HCT116 (cell line): ENCODE measurements at places on chromosomes 12 and 14. TPM values are rescaled to one million over a fixed set of nuclear protein-coding genes. Genes with fewer than 3 reads are reported as not detected.

CSRP2 gene
- 36.1 TPM for total RNA-seq

CLEC4D gene
- total RNA-seq, result not detected

TAS2R46 gene
- 0.42 TPM for total RNA-seq

- no peak overlapping the region for H3K27ac ChIP-seq
- no peaks in the 10 kb centered on the region for H3K27me3 ChIP-seq
- no peak for DNase-seq
- no peak overlapping the region for H3K4me3 ChIP-seq
Measured at GRCh38 chr12:79001404-79001803, 136.8 kb downstream of the SYT1 start.

DNA sequence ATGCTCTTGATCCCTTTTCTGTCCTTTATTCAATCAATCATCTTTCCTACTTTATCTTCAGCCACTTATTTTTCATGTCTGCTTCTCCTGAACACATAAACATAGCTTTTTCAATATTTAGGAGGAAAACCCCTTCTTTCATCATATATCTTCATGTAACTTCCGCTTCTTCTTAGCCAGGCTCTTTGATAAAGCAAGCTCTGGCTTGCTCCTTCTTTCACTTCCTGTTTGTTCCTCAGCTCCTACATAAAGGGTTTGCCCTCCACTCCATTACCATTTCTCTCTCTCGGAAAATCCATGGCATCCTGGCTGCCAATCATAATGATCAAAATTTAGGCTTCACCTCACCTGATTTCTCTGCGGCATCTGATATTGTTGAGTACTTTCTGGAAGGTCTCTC, 33.7 kb upstream of the HELB start:
- H3K36me3 ChIP-seq, result no peaks in the 10 kb centered on the region
- no peaks in the 10 kb centered on the region for H3K27me3 ChIP-seq
- DNase-seq, result no peak
- no peaks in the 10 kb centered on the region for H3K4me1 ChIP-seq
- no peak overlapping the region for H3K27ac ChIP-seq
- no peak overlapping the region for H3K4me3 ChIP-seq

DNA sequence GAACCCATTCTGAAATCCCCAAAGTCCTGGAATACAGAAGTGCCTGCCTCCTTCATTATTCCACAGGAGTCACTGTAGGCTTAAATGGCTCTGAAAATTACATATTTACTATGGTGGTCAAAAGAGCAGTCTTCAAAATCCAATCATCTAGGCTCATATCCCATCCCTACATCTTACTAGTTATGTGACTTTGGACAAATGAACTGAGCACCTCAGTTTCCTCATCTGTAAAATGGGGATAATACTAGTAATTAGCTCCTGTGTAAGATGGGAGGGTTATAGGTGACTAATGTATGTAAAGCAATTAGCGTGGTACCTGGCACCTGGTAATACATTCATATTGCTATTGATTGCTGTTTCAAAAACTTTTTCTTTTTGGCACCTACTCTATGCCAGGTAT, 243.6 kb downstream of the CHST11 start:
- H3K36me3 ChIP-seq, result no peaks in the 10 kb centered on the region
- no peaks in the 10 kb centered on the region for H3K4me1 ChIP-seq
- no peak overlapping the region for H3K4me3 ChIP-seq
- no peak overlapping the region for H3K27ac ChIP-seq
- DNase-seq, result no peak
- no peaks in the 10 kb centered on the region for H3K27me3 ChIP-seq

- H3K4me3 ChIP-seq, result no peak overlapping the region
- H3K27ac ChIP-seq, result no peak overlapping the region
- peaks cover 5% of the 10 kb centered on the region for H3K4me1 ChIP-seq
- no peak for DNase-seq
- H3K36me3 ChIP-seq, result no peaks in the 10 kb centered on the region
Measured at GRCh38 chr12:131513606-131514005, 197.3 kb upstream of the SFSWAP start.

DNA sequence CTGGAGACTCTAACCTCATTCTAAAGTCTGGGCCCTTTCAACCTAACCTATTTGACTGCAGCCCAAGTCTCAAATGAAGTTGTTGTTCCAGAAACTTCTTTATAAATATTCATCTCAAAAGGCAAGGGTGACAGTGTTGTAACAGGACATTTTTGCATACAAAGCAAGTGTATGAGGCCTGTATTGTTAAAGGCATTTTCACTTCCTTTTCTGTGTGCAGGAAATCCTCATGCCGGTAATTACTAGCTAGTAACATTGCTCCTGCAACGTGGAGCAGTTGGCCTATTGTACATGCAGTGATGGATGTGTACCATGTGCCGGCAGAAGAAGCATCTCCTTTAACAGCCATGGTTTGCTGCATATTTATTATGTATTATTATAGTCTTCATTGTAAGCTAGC, 156.5 kb upstream of the RMST start:
- H3K4me1 ChIP-seq, result no peaks in the 10 kb centered on the region
- peaks cover 15% of the 10 kb centered on the region; the same call in 1 of the 2 replicates for H3K27me3 ChIP-seq
- no peak overlapping the region for H3K27ac ChIP-seq
- H3K36me3 ChIP-seq, result no peaks in the 10 kb centered on the region
- no peak overlapping the region for H3K4me3 ChIP-seq

DNA sequence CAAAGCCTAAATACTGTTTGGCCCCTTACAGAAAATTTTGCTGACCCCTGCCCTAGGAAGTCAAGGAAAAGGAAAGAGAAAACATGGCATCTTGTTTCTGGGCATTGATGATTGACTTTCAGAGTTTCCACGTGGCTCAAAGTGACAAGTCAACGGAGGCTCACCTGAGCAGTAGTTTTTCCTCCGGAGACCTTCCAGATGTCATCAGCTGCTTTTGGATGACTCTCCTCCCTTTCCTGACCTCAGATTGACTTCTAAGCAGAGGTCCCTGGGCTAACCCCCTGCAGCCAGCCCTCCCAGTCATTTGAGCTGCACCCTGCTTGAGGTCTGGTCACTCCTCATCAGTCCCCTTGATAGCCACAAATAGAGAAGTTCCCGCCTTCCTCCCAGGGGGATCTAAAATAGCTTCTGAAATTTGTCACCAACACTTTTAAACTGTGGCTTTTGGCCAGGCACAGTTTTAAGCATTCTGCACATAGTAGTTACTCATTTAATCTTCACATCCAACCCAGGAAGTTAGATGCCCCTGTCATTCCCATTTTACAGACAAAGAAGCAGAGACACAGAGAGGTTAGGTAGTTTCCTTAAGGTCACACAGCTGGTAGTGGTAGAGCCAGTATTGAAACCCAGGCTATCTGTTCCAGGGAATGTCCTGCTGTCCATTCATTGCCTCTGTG, 143.4 kb downstream of the CHST11 start:
- no peaks in the 10 kb centered on the region for H3K27me3 ChIP-seq
- H3K4me1 ChIP-seq, result peaks cover 78% of the 10 kb centered on the region
- H3K36me3 ChIP-seq, result no peaks in the 10 kb centered on the region
- no peak overlapping the region for H3K4me3 ChIP-seq
- no peak for DNase-seq
- no peak overlapping the region for H3K27ac ChIP-seq

- no peak for DNase-seq
- H3K27me3 ChIP-seq, result no peaks in the 10 kb centered on the region
- H3K4me3 ChIP-seq, result no peak overlapping the region
Measured at GRCh38 chr12:132662901-132663755, 24.0 kb downstream of the POLE start.

- no peak overlapping the region for H3K4me3 ChIP-seq
- no peaks in the 10 kb centered on the region for H3K27me3 ChIP-seq
- no peak overlapping the region for H3K27ac ChIP-seq
Measured at GRCh38 chr12:72276181-72276805, 4.1 kb downstream of the TRHDE start.
